ENCODE measurements at places on chromosomes 6 and 20.

GRCh38 chr20:11445891-11446290, 471.8 kb upstream of the BTBD3 start:
- no peak for DNase-seq

- DNase-seq = no peak
Observed at GRCh38 chr6:159931112-159931511, 37.8 kb upstream of the IGF2R start.

DNA sequence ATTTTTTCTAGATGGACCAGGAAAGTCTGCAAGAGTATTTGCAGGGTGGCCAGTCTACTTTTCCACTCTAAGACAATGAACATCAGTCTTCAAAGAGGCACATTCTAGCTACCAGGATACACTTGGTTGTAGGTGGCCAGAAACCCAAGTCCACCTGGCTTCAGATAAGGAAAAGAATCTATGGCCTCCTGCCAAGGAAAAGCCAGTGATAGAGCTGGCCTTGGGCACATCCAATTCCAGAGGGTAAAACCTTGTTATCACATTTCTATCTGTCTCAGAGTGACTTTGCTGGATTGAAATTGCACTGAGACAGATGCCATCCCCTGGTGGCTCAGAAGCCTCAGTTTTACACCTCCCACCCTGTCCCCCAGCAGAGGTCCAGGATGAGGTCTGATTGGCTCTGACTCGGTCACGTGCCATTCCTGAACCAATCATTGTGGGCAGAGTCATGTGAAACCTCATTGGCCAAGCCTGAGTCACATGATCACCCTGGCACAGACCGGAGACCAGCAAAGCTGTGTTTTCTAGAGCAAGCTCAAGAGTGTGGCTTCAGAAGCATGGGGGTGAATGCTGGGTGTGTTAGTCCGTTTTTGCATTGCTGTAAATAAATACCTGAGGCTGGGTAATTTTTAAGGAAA, 497.4 kb upstream of the SULF2 start:
- DNase-seq = no peak

- no peak for DNase-seq
Observed at GRCh38 chr20:46270977-46271744, 37.1 kb downstream of the CDH22 start.

DNA sequence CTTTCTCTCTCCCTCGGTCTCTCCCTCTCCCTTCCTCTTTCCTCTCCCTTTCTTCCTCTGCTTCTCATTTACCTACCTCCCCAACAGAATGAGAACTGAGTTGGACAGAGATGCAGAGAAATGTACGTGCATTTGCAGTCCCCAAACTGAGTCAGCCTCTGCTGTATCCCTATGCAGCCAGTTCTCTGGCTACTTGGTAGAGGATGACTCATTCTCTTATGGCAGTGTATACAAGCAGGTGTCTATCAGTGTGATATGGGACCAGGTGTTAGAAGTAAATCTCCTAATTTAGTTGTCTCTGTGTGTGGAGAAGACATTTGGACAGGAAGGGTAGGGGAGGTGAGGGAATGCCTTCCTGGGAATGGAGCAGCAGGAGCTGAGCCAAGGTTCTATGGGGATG, 470.8 kb downstream of the CD109 start:
- no peak for DNase-seq

DNA sequence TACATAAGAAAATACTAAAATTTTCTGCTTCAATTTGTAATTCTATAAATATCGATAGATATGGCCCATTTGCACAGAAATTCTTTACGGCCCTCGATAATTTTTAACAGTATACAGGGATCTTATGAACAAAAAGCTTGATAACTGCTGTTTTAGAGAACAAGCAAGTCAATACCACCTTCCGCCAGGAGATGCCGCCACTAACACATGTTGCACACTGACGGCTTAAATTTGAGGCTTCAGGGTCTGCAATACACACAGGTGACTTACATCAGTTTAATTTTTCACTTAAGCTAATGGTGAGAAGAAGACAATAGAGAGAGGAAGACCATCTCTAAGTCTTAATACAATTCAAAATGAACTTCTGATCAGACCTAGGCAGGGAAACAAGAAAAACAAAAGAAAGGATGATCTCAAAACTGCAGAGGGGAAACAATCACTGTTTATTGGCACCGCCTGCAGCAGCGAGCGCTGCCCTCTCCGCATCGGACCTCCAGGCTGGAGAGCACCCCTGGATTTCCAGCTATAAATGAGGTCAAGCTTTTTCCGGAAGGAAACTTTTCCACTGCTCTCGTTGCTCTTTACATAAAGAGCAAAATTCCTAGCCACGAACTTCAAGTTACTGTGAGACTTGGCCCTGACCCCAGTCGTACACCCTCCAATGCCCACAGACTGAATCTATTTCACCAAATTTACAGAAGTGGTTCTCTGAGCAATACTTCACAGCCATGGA, 53.9 kb downstream of the OTOR start:
- peak; percentile 6 for DNase-seq

DNA sequence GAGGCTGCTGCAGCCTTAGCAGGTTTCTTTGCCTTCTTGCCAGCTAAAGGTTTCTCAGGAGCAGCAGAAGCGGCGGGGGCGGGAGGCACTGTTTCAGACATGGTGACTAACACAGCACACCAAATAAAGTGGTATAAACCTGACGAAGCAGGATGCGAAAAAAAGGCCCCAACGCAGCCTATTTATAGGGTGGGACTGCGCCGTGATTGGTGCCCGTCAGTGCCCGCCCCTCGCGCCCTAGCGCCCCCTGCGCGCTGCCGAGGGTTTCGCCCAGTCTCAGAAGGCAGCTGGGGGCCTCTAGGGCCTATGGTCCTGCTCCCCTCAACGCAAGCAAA, 55.0 kb downstream of the TRIM38 start:
- peak; percentile 62 for DNase-seq

DNA sequence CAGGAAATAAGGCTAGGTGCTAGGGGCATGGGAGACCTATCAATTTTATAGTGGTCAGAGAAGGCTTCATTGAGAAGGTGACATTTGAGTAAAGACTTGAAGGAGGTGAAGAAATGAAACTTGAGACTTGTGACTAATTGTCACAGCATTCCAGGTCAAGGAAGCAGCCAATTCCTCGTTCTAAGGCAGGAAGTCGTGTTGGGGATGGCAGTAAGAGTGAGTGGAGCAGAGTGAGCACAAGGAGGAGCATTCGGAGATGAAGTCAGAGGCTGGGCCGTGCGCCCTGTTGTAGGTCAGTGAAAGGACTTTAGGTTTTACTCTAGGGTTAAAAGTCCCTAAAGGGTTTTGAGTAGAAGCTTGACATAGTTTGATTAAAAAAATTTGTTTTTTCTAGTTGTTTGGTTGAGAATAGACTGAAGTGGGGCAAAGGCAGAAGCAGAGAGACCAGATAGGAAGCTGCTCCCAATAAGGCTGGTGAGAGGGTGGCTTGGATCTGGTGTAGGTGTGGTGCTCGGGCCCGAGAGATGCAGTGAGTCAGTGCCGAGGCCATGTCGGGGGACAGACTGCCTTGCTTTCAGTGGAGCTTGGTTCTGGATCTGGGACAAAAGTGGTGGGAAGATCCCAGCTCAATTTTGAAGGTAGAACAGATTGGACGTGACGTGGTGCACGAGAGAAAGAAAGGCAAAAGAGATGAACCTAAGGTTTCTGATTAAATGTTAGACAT, 2.6 kb upstream of the RSPH3 start:
- DNase-seq = no peak

- no peak for DNase-seq
Observed at GRCh38 chr20:57404419-57405072, 13.3 kb downstream of the RBM38 start.

DNA sequence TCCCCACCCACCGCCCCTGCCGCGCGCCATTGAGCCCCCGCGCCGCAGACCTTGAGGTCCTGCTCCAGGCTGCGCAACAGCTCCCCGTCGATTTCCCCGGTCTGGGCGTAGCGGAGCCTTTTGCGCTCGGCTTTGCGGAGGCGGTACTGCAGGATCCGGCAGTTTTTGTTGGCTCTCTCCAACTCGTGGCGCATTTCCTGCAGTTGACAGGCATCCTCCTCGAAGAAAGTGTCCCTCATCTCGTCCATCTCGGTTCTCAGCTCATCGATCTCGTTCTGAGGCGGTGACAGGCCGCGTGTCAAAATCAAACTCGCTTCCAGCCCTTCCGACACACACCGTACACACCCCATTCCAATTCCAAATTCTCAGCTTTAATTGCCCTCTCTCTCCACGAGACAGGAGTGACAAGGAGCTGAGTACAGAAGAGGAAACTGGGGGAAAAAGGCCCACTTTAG, 4.3 kb downstream of the MTCL3 start:
- peak; percentile 44 for DNase-seq

DNA sequence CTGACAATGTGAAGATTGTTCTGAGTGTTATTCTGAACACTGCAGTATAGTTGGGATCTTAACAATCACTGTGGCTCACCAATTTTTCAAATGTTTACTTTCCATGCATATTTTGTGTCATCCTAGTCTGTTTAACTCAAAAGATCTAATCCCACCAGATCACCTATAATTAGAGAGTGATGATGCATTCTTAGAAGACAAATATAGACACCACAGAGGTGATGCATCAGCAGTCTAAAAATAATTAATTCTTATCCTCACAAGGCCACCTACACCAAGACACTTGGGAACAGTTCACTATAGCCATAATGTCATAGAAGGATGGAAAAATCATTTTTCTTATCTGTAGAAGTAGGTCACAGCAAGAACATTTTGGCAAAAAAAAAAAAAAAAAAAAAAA, 154.8 kb downstream of the UBE3D start:
- no peak for DNase-seq

GRCh38 chr6:53912661-53913060, 117.9 kb downstream of the LRRC1 start:
- no peak for DNase-seq

DNA sequence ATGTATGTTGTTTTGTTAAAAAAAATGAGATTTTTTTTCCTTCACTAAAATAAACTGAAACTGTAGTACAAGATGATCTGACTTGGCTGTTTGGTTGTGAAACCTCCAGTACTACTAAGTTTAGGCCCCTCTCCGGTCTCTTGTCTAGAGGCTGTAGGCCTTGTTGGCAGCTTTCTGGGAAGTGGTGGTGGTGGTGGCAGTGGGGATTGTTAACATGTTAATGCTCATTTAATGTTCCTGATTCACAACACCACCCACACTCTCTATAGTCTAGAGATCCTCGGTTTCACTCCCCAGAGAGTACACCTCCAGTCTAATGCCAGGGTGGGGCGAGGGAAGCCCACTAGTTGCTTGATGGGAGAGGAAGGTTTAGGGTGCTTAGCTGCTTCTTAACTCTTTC, 24.1 kb downstream of the STK4 start:
- DNase-seq = peak; percentile 16

DNA sequence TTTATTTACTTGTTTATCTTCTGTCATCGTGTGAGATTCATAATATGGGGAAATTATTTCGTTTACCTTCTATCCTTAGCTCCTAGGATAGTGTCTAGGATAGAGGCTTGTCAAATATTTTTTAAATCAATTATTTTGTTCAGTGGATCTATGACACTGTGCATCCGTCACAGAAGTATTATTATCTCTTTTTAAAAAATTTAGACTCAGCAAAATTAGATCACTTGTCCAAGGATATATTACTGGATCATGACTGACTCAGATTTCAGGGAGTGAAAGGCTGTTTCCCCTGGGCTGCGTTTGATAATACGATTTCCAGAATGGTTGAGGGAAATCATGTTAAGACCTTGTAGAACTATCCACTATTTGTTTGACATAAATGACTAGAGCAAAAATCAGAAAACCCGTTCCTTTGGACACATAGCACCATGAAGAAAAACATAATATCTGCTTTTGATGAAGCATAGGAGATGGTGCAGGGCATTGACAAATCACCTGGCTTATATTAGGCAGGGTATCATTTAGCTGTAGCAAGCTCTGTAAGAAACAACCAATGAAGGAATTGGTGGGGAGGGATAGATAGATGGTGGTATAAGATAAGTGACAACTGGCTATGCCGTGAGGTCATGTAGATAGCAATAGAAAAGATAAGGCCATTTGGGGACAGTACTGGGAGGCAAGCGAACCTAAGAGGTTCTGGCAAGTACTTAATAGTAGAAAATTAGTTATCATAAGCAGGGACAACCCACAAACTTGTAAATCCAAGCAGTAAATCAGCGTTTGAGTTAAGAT, 465.2 kb upstream of the MAN1A1 start:
- DNase-seq = no peak

GRCh38 chr20:4136078-4136966, 121.0 kb upstream of the RNF24 start:
- DNase-seq = no peak

GRCh38 chr6:2693231-2693630, 57.5 kb downstream of the MYLK4 start:
- no peak for DNase-seq

DNA sequence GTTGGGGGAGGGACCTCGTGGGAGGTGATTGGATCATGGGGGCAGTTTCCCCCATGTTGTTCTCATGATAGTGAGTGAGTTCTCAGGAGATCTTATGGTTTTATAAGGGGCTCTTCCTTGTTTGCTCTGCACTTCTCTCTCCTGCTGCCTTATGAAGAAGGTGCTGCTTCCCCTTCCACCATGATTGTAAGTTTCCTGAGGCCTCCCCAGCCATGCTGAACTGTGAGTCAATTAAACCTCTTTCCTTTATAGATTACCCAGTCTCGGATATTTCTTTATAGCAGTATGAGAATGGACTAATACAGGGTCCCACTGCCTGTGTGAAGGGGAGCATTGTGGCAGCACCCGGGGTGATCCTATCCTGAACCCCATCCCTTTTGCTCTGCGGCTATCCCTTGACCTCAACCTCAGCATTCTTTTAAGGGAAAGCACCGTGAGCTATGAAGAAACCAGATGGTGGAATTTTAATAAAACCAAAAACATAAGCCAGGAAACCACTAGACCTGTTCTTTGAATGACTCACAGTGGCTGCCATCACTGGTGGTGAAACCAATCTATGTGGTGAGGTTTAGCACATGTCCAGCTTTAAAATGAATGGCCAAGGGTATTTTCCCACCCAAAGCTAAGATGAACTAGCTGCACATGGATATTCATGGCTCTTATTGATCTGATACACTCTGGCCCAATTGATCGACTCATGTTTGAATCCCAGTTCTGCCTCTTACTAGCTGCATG, 62.2 kb downstream of the ZDHHC14 start:
- DNase-seq = no peak

DNA sequence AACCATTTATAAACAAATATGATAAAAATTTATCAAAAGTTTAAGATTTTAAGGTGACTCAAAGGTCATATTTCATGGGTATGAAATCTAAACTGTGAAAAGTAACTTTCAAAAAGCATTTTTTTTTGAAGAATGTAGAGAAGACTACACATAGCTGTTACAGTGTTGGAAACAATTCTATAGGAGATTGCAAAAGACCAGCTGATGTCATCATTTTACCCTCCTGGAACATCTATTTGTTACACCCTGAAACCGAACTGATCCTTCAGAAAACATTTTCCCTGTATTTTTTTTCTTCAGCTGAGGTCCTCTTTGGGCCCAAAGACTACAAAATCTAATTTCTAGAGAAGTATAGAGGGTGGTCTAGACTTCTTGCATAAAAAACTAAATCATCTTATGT, 297.5 kb upstream of the FERMT1 start:
- DNase-seq = no peak

DNA sequence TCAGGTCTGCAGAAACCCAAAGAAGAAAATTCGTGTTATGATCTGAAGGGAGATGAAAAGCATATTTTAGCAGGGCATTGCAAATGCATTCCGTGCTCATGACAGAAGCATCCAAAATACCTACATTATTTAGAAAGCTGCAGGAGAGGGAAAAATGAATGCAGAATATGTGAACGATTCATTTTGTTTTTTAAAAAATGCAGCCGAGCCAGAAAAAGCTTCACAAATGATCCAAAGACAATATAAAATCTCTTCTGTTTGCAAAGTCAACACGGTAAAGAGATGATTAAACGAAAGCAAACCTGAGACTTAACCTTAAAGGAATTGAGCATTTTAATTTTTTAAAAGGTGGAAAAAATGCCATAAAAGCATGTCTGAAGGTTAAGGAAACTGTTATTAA, 136.1 kb upstream of the SULF2 start:
- DNase-seq = no peak
